SJSA1 (cell line): ENCODE measurements at places on chromosomes 12 and 14. TPM values are rescaled to one million over a fixed set of nuclear protein-coding genes. Genes with fewer than 3 reads are reported as not detected.

- DNase-seq: no peak
Measured at GRCh38 chr14:49159081-49159480, 427.1 kb downstream of the RPS29 start.

The IL31 gene
- total RNA-seq: not detected in 2 replicates

The CISTR gene
- not detected in 2 replicates for total RNA-seq

The SART3 gene
- total RNA-seq: 48.8 and 57.3 TPM in 2 replicates
